ENCODE measurements at places on chromosomes 13 and 19. TPM values are rescaled to one million over a fixed set of nuclear protein-coding genes. Genes with fewer than 3 reads are reported as not detected.

The RASAL3 gene
- not detected for total RNA-seq

The DCLK1 gene
- 0.21 TPM for total RNA-seq

The IRGC gene
- not detected for total RNA-seq

The KLK8 gene
- total RNA-seq = 80.0 TPM

The LIM2 gene
- not detected for total RNA-seq

The TSHZ3 gene
- total RNA-seq = 11.3 TPM

The NLRP9 gene
- total RNA-seq = not detected

The TUBB4A gene
- not detected for total RNA-seq

The PEAK3 gene
- not detected for total RNA-seq

The ADGRE3 gene
- not detected for total RNA-seq

The PNMA8A gene
- total RNA-seq = 0.24 TPM

Data from mammary epithelial cell (primary cell).